ENCODE measurements at places on chromosomes 5 and 9.

GRCh38 chr5:108380531-108381349 is 1.2 kb downstream of the FBXL17 start:
- peak; percentile 28 for DNase-seq

- DNase-seq, result peak; percentile 53
Observed at GRCh38 chr9:97307091-97307490, 368 bp upstream of the CCDC180 start.

GRCh38 chr5:143094087-143094521 is 309.4 kb downstream of the NR3C1 start:
- peak; percentile 77 for DNase-seq

GRCh38 chr5:28926422-28926821 is 1888.0 kb upstream of the CDH9 start:
- no peak for DNase-seq

- no peak for DNase-seq
Observed at GRCh38 chr5:40569546-40570270, 110.0 kb upstream of the PTGER4 start.

DNA sequence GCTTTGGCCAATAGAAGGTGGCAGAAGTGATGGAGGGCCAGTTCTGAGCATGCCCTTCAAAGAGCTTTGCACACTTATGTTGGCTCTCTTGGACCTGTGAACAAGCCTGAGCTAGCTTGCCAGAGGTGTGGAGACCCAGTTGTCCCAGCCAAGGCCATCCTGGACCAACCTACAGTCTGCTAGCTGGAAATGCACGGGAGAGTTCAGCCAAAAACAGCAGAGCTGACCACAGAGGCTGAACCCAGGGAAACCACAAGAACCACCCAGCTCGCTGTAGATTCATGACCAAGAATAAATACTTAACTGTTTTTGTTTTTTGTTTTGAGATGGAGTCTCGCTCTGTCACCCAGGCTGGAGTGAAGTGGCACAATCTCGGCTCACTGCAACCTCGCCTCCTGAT is 65.4 kb upstream of the HAND1 start:
- DNase-seq, result no peak

DNA sequence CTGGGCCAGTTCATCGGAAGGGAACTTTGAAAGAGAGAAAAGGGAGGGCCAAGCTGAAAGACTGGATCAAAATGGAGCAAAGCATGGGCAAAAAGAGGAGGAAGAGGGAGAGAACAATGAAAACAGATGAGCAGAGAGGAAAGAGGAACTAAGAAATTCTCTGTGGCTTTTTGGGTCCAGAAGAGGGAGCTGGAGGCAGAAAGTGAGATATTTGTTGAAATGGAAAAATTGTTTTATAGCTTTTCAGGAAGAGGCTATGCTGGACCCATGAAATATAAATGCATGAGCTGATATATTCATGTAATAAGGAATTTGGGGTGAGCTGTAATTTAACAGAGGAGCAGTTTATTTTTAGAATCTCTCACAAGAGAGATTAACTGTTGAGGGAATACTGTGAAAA is 457.3 kb downstream of the DMAC1 start:
- no peak for DNase-seq

GRCh38 chr5:140558542-140558941 is 1.3 kb upstream of the SRA1 start:
- no peak for DNase-seq

Measured in fibroblast of skin of right quadriceps (primary cell).